NCI-H2081 (cell line): ENCODE measurements at places on chromosomes 6 and 20.

GRCh38 chr20:44079291-44079690 lies 107.7 kb downstream of the JPH2 start:
- DNase-seq, result no peak

GRCh38 chr20:47573559-47573958 lies 71.9 kb downstream of the NCOA3 start:
- no peak for DNase-seq

DNA sequence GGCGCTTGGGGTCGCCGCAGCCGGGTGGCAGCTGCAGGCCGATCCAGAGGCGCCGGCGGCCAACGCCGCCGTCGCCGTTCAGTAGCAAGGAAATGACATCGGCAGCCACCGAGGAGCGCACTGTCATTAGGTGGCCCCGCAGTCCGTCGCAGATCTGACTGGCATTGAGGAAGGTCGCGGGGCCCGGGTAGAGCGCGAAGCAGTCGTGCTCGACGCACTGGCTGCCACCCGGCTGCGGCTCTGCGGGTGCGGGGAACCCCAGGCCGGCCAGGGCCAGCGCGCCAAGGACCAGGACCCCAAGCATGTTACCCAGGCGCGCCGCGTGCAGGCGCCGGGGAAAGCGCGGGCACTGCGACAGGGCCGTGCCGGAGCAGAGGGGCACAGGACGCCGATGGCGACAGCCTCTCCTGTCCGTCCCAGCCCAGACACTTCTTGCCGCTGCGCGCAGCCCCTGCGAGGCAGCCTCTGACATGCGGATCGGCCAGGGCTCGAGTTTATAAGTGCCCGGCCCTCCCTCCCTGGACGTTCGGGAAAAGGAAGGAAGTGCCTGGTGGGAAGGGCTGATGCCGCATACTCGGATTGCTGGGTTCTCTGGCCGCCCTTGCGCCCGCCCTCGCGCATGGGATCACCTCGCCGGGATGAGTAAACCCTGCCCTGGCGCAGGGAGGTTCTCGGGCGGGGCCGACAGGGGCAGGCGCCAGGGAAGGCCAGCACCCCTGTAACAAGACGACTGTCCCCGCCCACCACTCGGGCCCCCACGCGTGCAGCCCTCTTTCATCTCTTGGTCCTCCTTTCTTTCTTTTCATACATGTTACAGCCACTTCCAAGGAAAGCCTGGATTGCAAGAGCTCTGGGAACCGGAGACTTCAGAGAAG lies at the start of gene THBD:
TSS of gene THBD (minus strand) at position 472 of the 875 bp plus-strand sequence. CDS start at position 304, 168 bp downstream.
- peak; percentile 46 for DNase-seq

DNA sequence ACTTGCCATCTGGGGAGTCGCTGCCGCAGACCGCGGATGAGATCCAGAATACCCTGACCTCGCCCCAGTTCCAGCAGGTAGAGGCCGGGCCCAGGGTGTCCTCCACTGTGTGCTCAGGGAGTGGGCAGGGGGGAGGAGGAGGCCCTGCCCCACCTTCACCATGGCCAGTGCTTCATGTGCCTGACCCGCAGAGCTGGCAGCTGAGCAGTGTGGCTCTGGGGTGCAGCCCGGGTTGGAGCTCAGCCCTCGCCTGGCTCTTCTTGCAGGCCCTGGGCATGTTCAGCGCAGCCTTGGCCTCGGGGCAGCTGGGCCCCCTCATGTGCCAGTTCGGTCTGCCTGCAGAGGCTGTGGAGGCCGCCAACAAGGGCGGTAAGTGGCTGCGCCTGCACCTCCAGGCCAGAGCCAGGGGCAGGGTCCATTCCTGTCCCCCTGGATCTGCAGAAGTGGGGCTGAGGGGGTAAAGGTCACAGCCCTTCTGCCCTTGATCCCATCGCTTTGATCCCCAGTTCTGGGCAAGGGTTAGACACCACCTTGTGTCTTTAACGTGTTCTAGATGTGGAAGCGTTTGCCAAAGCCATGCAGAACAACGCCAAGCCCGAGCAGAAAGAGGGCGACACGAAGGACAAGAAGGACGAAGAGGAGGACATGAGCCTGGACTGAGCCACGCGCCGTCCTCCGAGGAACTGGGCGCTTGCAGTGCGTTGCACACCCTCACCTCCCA lies 5.5 kb downstream of the ADRM1 start:
- no peak for DNase-seq

DNA sequence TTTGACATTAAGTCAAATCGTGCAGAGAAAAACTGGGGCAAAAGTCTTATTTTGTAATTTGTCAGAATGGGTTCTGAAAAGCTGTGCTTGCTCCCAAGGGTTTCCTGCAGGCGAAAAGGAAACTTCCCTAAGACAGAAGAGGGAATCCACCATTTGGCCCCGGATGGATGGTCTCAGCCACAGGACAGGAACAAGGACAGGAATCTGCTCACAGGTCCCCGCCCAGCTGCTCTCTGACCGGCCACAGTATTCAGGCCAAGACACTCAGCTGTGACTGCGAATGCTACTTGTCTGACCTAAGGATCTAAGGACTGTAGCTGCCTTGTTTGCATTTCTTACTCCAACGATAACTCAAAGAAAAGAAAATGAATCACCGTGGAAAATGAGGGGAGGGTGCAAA lies 197.0 kb downstream of the BMP7 start:
- DNase-seq, result no peak

- DNase-seq, result no peak
Measured at GRCh38 chr6:117138920-117139319, 126.4 kb upstream of the VGLL2 start.
